Adrenal gland (tissue), 19 donors: ENCODE measurements at places on chromosomes 4 and X. TPM values are rescaled to one million over a fixed set of nuclear protein-coding genes. Genes with fewer than 3 reads are reported as not detected.

Gene GAGE1
- total RNA-seq, result not detected

Gene CFI
- total RNA-seq, result 90.1 TPM

Gene NUDT10
- 1.8 TPM for total RNA-seq

Gene FGF5
- total RNA-seq, result not detected

Gene SSX2B
- total RNA-seq, result not detected

Gene GPC4
- total RNA-seq, result 13.9 TPM

Gene SPATA4
- 0.57 TPM for total RNA-seq

Gene SMC1A
- 21.4 TPM for total RNA-seq

Gene NEUROG2
- total RNA-seq, result not detected

Gene MTMR8
- 4.3 TPM for total RNA-seq

Gene SPANXN3
- not detected for total RNA-seq

Gene MTM1
- 24.2 TPM for total RNA-seq
